A172 (cell line): ENCODE measurements at places on chromosomes 1 and 21.

GRCh38 chr1:204126956-204127355 lies 24.9 kb downstream of the ETNK2 start:
- DNase-seq, result no peak

- DNase-seq, result no peak
These were observed 91.9 kb downstream of the PCBP3 start for GRCh38 chr21:45735259-45736000.

GRCh38 chr1:116418091-116418830 lies 45.2 kb downstream of the ATP1A1 start:
- DNase-seq, result peak; percentile 37

DNA sequence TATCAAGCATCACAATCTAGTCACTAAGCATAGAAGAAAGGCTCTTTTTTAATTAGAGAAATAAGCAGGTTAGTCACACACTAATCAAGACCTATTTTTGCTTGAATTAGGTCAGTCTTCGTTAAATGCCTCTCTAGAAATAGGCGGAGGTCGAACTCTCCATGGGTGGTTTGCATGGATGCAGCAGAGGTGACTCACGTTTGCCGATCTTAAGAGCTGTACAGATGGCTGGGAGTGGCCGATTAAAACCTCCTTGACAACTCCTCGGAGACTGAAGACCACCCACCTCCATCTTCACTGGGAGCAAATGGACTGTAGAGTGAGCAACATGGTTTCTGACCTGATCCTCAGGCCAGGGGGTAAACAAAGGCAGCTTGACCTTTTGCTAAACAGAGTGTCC lies 249.3 kb downstream of the ZNF648 start:
- no peak for DNase-seq

- no peak for DNase-seq
These were observed 10.0 kb downstream of the STMN1 start for GRCh38 chr1:25896266-25896665.
